Pulmonary artery endothelial cell (primary cell): ENCODE measurements at places on chromosomes 6 and 20. TPM values are rescaled to one million over a fixed set of nuclear protein-coding genes. Genes with fewer than 3 reads are reported as not detected.

PRSS16 gene
- total RNA-seq: not detected in 2 replicates

DNA sequence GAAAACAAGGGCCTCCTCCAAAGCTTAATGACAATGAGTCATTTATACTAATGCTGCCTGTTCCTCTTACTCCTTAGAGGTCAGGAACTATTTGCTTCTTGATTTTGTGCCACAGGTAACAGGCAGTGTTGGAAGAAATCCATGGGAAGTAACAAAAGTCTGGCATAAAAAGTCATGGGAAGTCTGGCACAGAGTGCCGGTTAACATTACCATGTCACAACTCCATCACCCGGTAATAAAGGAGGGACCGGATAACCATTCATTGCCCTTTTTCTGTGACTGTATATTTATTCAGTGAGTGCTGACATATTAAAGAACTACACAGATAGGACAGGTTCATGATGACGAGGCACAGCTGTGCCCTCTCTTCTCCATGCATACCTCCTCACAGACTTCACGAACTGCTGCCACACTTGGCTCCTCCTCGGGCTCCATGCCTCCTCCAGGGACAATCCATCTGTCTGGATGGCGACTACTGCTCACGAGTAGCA is 50.9 kb downstream of the NUDT3 start:
- DNase-seq: peak; percentile 58

DNA sequence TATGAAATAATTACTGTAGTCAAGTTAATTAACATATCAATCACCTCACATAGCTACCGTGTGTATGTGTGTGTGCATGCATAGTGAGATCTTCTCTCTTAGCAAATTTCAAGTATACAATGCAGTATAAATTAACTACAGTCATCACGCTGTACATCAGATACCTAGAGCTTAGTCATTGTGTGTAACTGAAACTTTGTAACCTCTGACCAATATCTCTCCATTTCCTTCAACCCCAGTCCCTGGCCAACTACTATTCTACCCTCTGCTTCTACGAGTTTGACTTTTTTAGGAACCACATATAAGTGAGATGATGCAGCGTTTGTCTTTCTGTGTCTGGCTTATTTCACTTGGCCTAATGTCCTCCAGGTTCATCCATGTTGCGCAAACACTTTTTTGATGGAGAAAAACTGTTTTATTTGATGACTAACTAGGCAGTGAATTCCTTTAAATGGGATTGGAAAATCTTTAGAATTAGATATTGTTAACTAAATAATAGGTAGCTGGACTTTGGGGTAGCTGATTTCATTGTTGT is 459.5 kb downstream of the DHX35 start:
- no peak for DNase-seq

RSPO3 gene
- total RNA-seq: 0.67 and 2.8 TPM in 2 replicates

DNA sequence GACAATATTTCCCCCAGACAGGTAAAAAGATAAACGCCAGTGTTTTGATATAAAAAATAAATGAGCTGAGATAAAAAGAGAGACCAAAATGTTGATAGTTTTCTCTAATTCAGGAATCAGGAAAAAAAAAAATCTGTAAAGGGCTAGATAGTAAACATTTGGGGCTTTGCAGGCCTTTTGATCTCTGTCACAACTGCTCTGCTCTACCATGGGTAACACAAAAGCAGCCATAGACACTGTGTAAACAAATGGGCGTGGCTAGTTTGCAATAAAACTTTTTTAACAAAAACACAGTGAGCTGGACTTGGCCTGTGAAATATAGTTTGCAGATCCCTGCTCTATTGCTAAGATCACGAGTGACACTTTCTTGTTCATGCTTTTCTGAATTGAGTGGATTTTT is 219.1 kb upstream of the STXBP5 start:
- no peak for DNase-seq

GRCh38 chr6:166689687-166690086 is 62.6 kb upstream of the RPS6KA2 start:
- DNase-seq: no peak

TNFAIP3 gene
- total RNA-seq: 4.8 and 5.0 TPM in 2 replicates

DNA sequence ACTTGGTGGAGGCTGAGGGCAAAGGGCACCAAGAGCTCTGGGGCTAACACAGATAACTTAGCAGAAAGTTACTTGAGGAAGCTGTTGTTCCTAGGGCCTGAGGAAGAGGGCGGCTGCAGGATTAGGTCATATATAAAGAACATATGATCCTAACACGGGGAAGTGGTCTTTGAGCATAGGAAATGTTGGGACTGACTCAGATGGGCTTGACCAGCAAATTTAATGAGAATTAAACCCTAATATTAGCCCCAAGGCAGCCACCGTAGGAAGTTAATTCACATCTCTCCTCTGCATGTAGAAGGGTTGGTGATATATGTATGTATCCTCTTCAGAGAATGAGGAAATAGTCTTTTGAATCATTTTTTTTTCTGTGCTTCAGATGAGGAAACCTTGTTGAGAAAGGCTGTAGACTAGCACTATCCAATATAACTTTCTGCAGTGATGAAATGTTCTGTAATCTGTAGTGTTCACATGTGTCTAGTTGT is 9.2 kb upstream of the ZBTB9 start:
- DNase-seq: no peak

GRM1 gene
- under 0.01 TPM in 2 replicates for total RNA-seq

DNA sequence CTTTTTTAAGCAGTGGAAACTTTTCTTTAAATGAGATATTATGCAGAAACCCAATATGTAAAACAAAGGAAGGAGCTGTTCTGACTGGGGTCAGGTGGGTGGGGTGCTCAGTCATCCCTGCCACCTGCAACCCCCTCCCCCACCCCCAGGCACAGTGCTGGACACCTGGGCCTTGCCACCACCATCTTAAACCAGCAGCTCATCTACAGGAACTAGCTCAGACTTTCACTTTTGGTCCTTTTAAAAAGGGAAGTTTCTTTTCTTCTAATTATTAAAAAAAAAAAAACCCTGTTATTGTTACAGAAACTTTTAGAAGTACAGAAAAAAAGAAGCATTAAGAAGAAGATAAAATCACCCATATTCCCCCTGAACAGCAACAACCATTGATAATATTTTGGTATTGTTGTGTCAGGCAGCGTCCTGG is 37.1 kb downstream of the PPP1R16B start:
- no peak for DNase-seq

DNA sequence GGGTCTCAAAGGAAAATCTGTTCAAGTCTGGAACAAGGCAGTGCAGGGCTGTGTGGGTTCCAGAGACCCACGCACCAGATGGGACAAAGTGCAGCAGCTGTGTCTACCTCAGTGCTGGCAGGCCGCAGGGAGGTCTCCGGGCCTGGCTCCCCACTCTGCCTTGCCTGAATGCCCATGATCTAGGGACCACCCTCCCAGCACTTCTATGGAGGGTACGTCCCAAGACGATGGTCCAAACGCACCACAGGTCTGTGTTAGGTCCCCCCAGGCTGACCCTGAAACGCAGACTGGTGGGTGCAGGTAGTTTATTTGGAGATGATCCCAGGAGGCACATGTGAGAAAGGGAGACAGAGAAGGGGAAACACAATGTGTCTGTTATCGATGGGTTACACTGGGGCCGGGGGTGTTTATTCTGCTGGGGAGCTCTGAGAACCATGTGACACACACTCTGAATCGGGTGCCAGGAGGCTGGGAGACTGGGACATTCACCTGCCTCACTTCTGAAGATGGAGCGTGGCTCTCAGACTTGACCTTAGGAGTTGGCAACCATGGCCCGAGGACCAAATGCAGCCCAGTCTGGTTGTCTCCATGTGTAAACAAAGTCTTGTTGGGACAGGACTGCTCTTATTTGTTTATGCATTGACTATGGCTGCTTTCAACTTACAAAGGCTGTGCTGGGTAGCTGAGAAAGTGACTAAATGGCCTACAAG is 21.7 kb downstream of the CST9L start:
- no peak for DNase-seq

GRCh38 chr6:110324548-110324947 is 33.6 kb downstream of the METTL24 start:
- DNase-seq: no peak

DNA sequence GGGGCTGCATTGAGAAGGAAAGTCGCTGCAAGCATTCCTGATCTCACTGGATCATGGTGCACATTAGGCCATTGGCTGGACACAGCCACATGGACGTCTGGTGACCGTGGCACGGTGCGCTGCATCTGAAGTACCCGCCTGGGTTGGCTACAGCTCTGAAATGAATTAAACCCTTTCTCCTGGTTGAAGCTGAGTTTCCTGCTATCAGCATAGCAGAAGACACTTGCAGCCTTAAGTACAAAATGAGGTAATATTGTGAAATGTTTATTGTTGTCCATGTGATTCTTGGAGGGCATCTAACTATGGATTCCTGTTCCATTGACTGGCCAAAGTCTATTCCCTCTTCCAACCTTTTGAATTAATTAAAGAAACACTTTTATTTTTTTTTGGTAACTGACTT is 89.8 kb upstream of the ADTRP start:
- no peak for DNase-seq

- DNase-seq: no peak
These were observed 166.7 kb downstream of the HAO1 start for GRCh38 chr20:7773511-7773910.

DNA sequence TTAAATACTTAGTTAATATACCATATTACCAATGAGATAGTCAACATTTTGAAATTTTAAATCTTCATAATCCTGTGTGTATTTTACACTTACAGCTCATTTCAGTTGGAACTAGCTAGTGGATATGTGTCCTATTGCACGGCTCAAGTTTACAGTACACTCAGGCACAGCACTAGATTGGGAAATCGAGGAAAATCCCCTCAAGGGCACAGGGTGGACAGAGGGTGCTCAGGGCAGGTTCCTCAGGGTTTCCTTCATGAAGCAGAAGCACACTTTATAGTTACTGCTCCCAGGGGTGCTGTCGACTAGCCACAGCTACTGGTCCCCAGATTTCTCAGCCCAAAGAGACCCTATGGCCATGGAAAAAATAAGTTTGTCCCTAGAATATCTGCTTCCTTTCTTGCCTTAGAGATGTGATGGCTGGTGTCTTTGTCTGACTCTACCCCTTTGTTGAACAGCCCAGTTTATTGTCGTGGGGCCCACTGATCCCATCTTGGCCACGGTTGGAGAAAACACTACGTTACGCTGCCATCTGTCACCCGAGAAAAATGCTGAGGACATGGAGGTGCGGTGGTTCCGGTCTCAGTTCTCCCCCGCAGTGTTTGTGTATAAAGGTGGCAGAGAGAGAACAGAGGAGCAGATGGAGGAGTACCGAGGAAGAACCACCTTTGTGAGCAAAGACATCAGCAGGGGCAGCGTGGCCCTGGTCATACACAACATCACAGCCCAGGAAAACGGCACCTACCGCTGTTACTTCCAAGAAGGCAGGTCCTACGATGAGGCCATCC is 1.5 kb downstream of the BTN2A1 start:
- no peak for DNase-seq

DNA sequence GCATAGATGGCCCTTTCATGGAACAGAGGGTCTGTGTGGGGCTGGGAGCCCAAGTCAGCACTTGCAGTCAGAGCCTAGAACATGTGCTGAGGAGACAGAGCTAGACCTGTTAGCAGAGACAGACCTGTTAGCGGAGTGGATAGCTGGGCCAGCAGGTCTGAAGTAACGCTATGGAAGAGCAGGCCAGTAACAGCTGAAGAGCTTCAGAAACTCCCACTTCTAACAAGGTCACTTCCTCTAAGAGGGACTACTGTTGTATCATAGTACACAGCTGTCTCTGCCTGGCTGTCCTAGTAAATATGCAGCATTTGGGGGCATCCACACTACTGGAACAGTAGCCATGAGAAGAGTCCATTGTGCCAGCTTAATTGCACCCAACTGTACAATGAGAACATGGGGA is 41.2 kb upstream of the POLR1H start:
- no peak for DNase-seq

CNR1 gene
- 2.6 TPM in 1 of 2 replicates, not detected in the other for total RNA-seq

- DNase-seq: no peak
These were observed 19.2 kb downstream of the BLTP3A start for GRCh38 chr6:34810936-34811632.

OLIG3 gene
- total RNA-seq: not detected in 2 replicates

- no peak for DNase-seq
These were observed 301.6 kb upstream of the ADGRB3 start for GRCh38 chr6:68333442-68333841.

GRCh38 chr6:156160795-156161165 is 616.4 kb upstream of the ARID1B start:
- DNase-seq: no peak

DNA sequence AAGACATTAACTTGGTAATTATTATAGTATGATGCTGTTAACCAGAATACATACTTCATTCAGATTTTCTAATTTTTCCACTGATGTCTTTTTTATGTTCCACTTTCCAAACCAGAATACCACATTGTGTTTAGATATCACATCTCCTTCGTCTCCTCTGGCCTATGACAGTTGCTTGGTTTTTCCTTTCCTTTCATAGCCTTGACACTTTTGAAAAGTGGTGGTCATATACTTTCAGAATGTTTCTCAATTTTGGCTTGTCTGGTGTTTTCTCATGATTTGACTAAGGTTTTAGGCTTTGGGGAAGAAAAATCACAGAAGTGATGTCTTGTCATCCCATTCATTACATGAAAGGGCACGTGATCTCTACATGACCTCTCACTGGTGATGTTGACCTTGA is 24.3 kb upstream of the RIMS4 start:
- no peak for DNase-seq

DNA sequence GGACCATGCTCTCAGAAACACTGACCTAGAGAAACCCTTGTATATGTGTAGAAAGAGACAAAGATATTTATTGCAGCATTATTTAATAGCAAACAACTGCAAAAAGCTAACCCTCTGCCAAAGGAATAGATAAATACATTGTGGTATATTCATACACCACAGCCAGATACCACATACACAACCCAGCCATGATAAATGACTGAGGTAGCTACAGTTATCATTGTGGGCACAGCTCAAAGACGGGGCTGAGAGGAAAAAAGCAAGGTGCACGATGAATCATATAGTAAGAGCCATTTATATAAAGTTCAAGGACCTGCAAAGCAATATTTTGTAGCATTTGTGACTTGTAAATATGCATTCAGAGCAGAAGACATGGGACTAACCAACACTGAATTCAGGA is 30.8 kb downstream of the RSPO4 start:
- no peak for DNase-seq

ALDH8A1 gene
- 0.46 and 1.1 TPM in 2 replicates for total RNA-seq

CYP39A1 gene
- total RNA-seq: 0.13 and 0.18 TPM in 2 replicates

DNA sequence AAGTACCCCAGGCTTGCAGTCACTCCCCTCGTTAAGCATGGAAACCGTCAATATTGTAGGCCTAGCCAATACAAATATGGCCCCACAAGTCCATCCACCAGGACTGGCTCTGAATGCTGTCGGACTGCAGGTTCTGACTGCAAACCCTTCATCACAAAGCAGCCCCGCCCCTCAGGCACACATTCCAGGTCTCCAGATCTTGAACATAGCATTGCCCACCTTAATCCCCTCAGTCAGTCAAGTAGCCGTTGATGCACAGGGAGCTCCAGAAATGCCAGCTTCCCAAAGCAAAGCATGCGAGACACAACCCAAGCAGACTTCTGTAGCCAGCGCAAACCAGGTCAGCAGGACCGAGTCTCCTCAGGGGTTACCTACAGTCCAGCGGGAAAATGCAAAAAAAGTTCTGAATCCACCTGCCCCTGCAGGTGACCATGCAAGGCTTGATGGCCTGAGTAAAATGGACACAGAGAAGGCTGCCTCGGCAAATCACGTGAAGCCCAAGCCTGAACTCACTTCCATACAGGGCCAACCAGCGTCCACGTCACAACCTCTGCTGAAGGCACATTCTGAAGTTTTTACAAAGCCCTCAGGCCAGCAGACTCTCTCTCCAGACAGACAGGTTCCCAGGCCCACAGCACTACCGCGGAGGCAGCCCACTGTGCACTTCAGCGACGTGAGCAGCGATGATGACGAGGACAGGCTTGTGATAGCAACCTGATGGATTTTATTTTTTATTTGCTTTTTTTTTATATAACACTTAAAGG is 126.2 kb upstream of the EDN1 start:
- no peak for DNase-seq
